ENCODE measurements at places on chromosomes 2 and 18.

DNA sequence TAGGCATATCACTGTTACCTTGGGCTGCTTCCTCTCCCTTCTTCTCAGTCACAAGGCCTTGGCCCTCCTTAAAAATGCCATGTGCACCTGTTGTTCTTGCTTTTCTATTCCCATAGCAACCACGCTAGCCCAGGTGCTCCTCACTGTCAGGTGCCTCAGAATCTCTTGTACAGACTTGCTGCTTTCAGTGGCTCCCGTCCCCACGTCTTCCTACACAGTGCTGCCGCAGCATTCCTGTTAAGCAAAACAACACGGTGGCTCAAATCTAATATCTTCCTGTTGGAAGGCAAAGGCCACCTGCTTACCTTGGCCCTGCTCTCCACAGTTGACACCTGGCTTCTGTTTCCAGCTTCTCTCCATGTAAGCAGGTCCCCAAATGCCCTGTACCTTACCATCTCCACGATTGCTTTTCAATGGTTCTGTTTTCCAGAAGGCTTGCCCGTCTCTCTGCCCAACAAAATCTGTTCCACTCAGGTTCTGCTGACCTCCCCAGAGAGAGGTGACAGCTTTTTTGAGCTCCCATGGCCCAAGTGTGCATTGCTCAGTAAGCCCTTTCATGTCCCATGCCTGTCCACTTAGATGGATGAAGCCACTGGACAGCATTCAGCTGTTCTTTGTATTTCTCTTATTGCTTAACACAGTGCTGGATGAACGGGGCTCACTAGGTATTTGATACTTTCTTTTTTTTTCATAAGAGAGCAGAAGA, 240.4 kb downstream of the PRKCE start:
- no peak for DNase-seq

DNA sequence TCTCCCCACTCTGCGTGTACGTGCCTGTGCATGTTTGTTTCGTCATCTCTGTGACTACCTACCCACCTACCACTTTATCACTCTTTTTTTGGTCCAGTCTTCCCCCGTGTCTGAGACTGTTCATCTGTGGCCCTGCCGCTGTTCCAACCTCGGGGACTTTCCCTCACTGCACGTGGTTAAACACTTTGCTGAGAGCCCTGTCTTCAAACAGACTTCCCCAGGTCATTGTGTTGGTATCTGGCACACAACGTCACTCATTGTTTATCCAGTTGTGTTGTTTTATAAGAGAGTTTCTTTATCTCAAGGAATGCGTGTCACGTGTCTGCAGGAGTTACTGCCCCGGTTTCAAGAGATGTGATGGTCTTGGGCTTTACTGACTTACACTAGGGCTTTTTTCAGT, 262.0 kb upstream of the RASGRP3 start:
- no peak for DNase-seq

DNA sequence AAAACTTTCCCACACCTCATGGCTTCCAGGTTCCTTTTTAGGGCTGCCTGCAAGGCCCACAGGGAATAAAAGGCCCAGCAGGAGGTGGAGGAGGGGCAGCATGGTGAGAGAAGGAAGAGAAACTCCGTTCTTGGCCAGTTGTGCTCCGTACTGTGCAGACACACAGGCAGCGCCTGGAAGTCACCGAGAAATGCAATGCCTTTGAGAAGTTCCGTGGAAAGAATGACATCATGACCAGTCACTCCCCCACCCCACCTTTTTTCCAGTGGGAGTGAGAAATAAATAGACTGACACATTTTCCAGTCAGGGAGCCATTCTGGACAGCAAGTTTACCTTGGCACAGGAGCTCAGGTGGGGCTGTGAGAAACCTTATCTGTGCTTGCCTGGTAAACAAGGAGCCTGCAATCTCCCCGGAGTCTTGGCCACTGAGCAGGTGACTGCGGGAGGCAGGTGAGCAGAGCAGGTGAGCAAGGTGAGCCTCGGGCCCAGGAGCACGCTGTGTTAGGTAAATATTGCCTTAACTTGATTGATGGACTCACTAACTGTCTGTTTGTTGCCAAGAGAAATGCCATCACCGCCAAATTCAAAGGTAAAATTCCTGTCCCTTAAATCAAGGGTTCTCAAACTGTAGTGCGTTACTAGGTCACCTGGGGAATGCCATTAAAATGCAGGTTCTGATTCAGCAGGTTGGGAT, 13.5 kb upstream of the LBH start:
- no peak for DNase-seq

- no peak for DNase-seq
Measured at GRCh38 chr2:218859988-218860831, 605 bp downstream of the WNT6 start.

- DNase-seq = no peak
Measured at GRCh38 chr2:168024459-168024858, 222.9 kb downstream of the STK39 start.

DNA sequence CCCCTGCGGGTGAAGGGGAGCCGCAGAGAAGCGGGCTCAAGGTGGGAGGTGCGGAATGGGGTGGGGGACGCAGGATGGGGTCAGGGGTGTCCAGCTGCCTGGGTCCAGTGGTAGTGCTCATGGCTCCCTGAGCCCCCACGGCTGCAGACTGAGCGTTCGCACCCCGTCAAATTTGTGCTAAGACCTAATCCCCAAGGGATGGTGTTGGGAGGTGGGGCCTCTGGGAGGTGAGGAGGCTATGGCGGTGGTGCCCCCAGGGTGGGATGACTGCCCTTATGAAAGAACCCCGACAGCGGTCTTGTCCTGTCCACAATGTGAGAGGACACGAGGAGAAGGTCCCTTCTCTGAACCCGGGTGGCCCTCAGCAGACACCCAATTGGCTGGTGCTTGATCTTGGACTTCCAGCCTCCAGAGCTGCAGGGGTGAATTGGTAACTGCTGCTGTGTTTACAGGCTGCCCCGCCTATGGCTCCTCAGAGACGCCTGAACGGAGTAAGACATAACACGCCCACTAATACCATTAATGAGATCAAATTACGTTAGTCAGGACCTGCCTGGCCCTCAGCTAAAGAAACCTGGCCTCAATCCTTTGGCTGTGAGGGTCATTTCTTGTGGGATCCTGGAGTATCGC, 42.6 kb downstream of the PXDN start:
- DNase-seq = no peak

DNA sequence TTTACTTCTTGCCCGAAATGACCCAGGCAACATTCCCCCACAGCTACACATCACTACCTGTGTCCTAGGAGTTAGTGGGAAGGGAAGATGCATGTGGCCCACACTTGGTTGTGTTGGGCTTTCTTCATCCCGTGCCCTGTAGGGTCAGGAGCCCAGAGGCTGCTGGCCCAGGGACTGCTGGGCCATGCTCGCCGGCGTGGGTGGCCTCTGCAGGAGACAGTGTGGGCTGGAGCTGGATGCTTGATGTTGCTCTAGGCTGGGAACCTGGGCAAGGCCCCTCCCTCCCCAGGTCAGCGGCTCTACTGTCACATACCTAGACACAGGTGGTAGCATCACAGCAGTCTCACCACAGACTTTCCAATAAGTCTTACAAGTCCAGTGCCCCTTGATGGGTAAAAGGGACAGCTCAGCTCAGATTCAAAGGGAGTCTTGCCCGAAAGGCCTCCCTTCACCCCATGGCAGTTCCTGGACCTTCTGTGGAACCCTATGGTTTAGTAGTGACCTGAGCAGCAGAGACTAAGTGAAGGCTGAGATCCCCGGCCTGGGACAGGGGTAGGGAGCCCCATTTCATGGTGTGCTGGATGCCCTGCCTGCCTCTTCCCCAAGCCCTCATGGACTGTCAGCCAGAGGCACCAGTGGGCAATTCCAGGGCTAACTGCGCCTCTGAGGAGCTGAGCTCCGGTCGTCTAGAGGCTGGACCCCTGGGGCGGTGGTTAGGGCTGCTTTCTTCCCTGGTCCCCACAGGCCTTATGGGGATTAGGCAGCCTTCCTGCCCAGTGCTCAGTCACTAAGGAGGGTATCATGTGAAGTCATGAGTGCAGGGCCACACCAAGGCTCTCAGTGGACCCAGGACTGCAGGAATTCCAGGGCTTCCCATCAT, 45.4 kb upstream of the FAHD2A start:
- DNase-seq = no peak

- DNase-seq = no peak
Measured at GRCh38 chr2:26477911-26478253, at the start of gene OTOF. Gene OTOF (minus strand): TSS chr2:26478124.

DNA sequence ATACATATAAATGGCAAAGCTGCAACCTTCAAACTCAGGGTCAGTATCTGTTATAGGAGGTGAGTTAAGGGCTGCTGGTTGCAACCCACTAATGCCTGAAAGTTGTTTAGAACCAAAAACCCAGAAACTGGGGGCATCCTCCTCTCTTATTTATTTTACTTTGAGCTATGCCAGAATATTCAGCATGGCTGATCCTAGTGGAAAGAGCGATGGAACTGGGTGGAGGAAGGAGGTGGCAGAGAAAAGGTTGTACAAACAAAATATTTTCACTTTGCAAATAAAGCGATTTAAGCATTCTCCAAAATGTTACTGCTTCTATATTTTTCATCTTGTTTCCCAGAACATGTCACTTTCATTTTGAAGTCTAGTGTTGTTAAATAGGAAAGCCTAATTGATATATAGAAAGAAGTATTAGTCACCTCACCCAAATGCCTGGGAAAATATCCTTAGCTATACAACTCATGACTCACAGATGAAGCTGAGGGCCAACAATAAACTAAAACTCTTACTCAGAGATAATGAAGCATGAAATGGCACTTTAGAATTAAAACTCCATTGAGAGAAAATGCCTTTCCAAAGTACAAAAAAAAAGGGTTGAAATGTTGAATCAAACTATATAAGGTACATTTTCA, 251.4 kb upstream of the UBE2E3 start:
- DNase-seq = no peak

GRCh38 chr2:171334171-171334570, 99.6 kb downstream of the METTL8 start:
- no peak for DNase-seq

DNA sequence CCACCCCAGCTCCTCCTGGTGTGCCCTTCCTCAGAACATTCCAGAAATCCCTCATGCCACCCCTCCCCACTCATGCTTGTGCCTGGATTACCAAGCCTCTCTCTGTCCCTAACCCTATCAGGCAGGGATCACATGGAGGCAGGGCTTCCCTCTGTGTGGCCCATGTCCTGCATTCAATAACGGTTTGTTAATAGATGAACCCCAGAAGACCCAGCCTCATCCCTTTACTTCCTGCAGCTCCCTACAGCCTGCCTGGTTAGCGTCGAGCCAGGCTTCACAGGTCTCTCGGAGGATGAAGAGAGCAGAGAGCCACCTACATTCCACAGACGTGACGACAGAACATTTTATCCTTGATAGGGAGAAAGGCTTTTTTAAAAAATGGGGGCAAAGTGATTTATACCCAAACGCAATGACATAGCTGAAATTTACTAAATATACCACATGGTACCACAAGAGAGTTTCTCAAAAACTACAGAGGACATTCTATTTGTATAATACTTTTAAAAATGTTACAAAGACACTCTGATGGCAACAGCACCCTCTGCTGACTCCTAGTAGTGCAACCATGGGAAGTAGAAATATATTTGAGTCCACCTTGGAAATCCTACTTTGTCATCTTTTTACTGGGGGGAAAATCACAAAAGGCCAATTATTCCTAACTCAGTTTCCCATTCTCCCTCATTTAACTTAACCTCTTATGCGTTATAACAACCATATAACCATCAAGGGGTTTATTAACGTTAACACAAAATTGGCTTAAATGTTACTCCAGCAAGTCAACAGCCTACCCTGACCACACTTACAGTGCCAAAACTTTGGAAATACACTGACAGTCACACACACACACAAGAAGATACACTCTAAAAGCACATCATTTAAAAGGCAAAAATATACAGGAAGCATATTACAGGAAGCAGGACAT, 30.7 kb downstream of the FBXO15 start:
- DNase-seq = no peak

- no peak for DNase-seq
Measured at GRCh38 chr2:106063181-106063580, 130.9 kb downstream of the UXS1 start.

GRCh38 chr2:80311304-80311703, 6.8 kb upstream of the LRRTM1 start:
- no peak for DNase-seq

- DNase-seq = no peak
Measured at GRCh38 chr2:167599219-167599618, 648.2 kb downstream of the STK39 start.

DNA sequence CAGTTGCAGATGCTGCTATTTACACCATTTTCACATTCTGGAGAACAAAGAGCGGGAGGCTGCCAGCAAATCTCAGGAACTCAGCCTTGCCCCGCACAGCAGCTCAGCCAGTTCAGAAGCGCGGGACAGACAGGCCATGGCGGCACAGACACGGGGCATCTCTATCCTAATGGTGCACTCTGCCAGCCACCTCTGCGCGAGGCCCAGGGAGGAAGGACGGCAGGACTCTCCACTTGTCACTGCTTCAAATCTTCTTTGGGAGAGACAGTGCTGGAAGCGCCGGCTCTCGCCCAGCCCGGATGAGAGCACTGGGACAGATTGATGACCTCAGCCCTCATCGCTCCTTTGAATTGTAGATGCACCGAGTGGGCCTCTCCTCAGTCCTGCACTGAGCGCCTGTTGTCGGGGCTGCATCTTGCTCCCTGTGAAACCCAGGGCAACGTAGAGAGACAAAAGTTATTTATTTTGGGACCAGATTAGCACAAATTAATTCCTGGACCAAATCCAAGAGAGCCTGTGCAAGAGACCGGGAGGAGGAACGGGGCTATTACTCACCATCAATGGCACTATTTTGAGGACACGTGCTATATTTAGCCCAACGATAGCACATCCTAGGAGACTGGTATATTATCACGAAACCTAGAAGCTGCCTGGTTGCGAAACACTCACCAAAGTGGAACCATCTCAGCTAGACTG, 211.4 kb upstream of the SMIM21 start:
- DNase-seq = no peak

DNA sequence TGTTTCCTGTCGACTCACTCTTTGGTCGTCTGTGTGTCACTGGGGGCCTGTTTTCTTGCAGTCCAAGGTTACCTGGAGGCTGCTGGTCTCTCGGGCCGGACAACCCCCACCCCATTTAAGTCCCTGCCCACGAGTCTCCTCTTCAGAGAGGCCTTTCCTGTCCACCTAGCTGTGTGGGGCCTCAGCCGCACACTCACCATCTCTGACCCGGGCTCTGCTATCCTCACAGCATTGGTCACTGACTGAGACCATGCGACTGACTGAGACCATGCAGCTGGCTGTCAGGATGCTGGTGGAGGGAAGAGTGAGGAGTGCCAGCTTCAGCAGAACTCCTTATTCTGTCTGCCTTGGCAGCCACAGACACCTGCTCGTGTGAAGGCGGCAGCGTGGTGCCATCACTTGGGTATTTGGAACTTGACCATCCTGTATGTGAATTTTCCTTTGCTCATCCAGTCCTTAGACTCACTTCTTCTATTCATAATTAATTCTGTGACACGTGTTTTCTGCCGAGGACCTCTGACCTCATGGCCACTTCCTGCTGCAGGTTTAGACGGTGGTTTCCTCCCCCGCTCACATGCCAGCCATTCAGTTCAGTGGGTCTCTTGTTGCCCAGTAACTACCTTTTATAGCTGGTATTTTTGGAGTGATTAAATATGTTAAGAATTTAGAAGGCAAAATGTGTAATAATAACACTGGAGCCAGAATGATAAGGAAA, 47.5 kb upstream of the ASB1 start:
- no peak for DNase-seq

Measured in activated T-cell treated with anti-CD3 and anti-CD28 coated beads for 4 hours (primary cell).